ENCODE measurements at places on chromosomes 5 and 9.

GRCh38 chr5:178123966-178124925 is 6.6 kb upstream of the RMND5B start:
- no peak for DNase-seq

DNA sequence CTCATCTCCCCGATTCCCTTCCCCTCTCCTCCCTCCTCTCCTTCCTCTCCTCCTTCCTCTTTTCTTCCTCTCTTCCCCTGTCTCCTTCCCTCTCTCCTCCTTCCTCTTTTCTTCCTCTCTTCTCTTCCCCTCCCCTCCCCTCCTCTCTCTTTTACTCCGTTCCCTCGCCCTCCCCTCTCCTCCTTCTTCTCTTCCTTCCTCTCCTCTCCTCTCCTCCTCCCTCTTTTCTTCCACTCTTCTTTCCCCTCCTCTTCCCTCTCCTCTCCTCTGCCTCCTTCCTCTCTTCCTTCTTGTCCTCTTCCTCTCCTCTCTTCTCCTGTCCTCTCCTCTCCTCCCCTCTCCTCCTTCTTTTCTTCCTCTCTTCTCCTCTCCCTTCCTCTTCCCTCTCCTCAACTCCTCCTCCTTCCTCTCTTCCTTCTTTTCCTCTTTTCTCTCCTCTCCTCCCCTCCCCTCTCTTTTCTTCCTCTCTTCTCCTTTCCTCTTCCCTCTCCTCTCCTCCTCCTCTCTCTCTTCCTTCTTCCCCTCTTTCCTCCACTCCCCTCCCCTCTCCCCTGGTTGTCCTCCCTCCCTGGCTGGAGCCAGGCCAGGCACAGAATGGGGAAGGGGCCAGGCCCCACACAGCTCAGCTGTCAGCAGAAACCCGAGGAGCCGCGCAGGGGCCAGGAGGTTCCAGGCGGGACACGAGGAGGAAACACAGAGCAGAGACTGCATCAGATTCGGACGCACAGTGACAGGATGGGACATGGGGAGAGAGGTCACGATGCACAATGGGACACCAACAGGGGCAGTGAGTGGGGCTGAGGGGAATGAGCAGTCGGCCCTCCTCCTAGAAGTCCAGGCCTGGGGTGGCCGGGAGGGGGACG is 48.0 kb downstream of the CAMK2A start:
- no peak for DNase-seq

DNA sequence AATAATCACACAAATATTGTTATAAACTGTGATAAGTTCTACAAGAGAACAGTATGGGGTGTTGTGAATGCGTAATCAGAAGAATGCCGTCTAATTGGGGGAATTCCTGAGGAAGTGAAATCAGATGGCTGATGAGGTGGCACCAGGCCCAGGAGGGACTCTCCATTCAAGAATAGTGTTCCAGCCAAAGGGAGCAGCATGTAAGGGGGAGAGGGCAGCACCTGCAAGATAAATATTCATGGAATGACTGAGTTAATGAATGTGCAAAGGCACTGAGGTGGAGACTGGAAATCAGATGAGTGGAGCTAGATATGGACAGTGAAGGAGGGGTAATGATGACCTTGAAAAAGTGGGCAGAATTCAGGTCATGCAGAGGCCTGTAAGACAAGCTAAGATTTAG is 250.6 kb downstream of the ARRDC3 start:
- DNase-seq = no peak

- DNase-seq = peak; percentile 19
These were observed 5.5 kb downstream of the C9orf85 start for GRCh38 chr9:71916834-71917534.

All from GM12892 (cell line).